Left forelimb (tissue), 1 donor: ENCODE measurements at places on chromosomes 1 and 21.
A peak's percentile ranks its signal among the peaks of the same experiment; 100 is the strongest.

DNA sequence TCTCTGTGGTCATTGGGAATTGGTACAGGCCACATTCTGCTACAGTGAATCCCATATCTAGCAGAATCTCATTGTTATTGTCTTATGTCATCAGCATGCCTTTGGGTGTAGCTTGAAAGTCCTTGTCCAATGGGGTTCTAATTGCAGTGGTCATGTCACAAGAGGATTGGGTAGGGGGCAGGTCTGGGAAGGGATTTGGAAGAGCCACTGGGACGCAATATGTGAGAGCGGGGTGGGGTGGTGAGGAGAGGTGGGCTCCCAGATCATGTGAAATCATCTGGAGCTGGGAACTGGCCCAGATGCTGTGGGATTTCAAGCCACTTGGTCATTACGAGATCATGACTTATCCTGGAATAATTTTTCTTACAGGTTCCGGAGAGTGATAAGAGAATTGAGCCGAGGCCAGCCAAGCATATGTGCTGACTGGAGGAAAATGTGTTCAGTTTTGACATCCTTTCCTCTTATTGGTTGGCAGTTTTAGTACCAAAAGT lies 16.3 kb downstream of the CNIH3 start:
- DNase-seq = no peak

DNA sequence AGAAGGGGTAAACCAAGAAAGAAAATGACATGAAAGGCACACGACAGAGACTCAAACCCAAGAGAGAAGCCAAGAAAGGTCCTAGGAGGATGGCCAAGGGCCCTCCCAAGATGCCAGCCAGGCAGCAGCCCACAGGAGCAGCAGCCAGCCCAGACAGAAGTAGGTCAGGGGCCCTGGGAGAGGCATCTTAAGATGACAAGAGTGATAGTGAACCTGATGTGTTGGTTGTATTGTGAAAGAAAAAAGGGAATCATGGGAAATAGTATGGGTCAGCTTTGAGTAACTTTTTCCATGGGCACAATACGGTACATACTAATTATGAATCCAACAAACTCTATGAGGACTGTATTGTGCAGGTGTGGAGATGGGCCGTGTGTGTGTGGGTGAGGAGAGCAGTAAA lies 3.3 kb downstream of the CCSAP start:
- DNase-seq = no peak

DNA sequence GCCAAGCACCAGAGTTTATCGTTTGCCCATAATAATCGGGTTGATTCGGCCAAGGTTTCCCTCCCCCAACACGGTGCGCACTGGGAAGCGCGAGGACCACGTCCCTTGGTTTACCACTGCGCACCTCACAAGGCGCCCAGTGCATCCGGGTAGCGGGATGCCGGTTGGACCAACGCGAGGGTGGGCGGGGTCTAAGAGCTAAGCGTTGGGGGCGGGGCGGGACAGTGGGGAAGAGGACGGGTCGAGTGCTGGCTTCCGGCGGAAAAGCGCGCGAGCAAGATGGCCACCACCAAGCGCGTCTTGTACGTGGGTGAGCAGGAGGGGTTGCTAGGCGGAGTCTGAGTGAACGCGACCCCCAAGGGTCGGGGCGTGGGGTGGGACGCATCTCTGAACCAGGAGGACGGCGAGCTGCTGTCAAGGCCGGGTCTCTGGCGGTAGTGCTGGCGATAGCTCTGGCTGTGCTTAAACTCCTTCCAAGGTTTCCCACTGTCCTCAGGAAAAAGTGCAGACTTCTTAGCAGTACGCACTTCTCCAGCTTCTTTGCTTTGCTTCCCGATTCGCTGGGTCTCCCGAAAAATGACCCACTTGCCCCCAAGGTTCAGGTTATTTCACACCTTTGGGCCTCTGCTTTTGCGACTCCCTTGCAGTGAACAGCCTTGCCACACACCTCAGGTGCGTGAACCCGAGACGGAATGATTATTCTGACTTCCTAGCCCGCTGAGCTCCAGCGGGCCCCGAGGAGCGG lies at the start of gene PPIE:
PPIE (plus strand) TSS at position 261 of the 745 bp plus-strand sequence; CDS start at position 280, 19 bp downstream.
- peak; percentile 93 for DNase-seq

DNA sequence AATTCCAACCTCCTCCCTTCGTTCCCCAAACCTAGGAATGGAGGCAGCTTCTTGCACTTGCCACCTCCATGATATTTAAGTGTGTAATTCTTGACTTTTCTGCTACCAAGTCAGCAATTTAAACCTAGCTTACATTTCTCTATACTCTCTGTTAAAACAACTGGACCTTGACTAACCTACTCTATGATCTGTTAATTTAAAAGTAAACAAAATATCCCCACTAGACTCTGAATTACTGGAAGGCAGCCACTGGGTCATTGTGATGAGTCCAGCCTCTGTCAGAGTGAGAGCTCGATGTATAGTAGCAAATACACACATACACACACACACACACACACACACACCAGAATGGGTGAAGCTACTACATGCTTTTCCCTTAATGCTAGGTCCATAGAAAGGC lies 40.0 kb upstream of the DHCR24 start:
- DNase-seq = no peak

DNA sequence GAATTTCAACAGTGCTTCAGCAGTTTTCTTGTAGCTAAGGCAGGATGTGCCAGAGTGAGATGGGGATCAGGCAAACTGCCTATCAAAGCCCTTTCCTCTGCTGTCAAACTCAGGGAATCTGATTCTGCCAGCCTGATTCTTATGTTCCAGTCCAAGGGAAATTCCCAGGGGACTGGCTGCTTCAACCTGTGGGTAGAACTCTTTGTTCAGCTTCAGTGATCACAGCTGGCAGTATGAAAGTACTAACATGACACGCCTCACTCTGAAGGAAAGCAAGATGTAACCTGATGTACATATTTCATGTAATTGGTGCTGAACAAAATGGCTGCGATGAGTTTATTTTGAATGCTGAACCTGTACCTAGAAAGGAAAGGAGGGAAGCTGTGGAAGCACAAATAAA lies 40.1 kb upstream of the SLC5A9 start:
- DNase-seq = no peak

- DNase-seq = no peak
Measured at GRCh38 chr1:101588677-101589076, 351.9 kb downstream of the S1PR1 start.

DNA sequence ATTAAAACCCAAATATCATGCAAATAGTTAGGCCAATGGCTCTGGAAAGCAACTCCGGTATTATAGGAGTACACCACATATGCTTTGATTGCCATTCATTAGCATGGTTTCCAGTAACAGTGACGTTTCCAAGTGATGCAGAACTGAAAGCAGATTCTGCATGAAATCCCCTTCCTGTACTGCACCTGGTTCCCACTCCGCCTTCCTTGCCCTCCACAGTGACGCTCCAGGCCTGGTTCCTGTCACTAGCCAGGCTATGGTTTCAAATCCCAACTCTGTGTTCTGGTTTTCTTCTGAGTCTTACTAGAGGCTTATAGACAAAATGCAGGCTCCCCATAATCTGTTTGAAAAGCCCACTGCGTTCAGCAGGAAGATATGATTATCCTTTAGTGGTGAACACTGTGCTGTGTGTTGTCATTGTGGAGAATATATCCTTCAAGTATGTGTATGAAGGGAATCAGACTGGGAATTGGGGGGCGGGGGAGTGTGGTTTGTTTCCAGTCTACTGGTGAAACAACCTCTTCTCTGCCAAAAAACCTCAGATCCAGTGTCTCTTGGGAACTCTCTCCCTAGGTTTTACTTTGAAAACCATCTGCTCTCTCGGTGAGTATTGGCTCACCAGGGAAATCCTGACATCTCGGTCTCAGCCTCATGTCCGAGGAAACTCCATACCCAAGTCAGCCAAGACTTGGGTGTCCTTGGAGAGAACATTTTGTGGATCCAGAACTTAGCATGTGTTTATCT lies 78.7 kb downstream of the TYW3 start:
- no peak for DNase-seq

DNA sequence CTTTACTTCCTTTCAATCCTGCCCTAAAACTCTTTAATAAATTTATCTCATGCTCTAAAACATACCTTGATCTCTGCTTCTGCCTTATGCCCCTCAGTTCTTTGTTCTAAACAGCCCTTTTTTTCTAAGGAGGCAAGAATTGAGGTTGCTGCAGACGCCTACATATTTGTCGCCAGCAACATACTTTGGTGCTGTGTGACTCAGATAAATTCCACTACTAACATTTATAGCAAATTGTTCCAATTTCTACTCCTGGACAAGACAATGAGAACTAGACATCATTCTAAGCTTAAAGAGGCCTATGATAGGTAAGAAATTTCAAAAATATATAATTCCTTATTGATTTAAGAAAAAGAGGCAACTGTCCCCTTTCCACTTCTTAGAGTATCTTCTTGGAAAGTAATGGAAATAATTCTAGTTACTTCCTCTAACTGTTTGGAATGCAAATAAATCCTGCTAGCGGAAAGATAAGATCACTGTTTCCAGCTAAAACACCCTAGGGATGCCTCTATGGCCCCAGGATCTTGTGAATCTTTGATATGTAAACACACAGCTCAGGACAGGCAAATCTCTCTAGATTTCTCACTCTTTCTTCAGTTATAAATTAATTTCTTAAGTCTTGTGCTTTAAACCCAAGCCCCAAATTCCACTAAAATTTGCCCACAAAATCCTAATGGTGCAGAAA lies 869.1 kb downstream of the KCNT2 start:
- DNase-seq = no peak

DNA sequence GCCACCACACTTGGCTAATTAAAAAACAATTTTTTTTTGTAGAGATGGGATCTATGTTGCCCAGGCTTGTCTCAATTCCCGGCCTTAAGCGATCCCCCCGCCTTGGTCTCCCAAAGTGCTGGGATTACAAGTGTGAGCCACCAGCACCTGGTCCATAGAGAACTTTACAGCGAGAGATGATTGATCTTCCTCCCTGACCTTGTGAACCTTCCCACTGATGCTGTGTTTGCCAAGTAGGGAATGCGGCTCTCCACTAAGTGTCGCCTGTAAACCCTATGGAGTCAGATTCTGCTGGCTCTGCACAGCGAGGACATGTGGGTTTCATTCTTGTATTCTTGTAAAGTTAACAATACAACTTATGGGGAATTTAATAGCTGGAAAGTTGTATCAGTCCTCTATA lies 81.3 kb upstream of the LYST start:
- no peak for DNase-seq

- DNase-seq = no peak
Measured at GRCh38 chr1:87123610-87124009, 205.1 kb upstream of the LMO4 start.

GRCh38 chr1:16915627-16915973 lies 6.1 kb upstream of the CROCC start:
- DNase-seq = no peak

- no peak for DNase-seq
Measured at GRCh38 chr1:89070509-89070908, 5.5 kb upstream of the GBP1 start.

DNA sequence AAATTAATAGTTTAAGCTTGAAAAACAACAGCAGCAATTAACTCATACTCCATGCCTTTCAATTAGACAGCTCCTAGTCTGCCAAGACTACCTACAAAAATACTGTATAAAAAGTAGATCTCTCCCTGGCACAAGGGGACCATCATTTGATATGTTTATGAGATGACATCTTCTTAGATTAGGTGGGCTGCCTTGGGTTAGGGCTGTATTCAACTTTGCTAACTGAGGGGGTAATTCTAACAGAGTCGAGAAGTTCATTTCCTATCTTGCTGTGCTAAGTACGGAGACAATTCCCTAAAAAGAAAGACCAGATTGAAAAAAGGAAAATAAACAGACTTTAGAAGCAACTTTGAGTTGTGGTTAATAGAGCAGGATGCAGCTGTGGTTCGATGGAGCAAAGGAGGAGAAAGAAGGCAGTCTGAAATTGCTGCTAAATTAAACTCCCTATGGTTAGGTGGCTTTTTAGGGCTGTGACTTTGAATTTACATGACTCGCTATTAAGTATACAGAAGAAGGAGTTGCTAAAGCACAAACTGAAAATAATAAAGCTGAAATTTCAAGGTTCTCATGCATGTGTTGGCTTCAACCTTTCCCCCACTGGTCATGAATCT lies 75.4 kb downstream of the CDC7 start:
- no peak for DNase-seq

DNA sequence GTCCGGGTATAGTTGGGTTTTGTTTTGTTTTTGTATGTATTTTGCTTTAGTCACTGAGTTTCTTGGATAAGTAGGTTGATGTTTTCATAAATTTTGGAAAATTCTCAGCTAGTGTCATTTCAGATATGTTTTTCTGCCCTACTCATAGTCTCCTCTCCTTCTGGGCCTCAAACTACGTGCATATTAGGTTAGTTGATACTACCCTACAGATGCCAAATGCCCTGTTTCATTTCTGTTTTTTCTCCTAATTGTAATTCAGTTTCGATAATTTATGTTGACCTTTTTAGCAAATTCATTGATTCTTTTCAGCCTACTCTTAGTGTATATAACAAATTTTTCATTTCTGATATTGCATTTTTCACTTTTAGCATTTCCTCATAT lies 268.6 kb upstream of the RGS18 start:
- no peak for DNase-seq

GRCh38 chr1:47592296-47593012 lies 154.6 kb downstream of the FOXD2 start:
- peak; percentile 48 for DNase-seq

GRCh38 chr1:9471679-9472078 lies 67.6 kb upstream of the SLC25A33 start:
- DNase-seq = no peak

DNA sequence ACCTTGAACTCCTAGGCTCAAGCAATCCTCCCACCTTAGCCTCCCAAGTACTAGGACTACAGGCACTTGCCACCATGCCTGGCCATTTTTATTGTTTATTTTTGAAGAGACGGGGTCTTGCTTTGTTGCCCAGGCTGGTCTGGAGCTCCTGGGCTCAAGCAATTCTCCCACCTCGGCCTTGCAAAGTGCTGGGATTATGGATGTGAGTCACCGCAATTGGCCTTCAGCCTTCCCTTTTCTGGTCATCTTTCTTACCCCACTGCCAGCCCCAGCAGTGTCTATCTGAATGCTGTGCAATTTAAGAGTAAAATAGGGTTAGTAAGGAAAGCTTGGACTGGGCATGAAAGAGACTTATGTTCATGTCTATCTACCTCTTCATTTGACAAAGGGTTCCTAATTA lies 6.1 kb upstream of the KLF17 start:
- DNase-seq = no peak

DNA sequence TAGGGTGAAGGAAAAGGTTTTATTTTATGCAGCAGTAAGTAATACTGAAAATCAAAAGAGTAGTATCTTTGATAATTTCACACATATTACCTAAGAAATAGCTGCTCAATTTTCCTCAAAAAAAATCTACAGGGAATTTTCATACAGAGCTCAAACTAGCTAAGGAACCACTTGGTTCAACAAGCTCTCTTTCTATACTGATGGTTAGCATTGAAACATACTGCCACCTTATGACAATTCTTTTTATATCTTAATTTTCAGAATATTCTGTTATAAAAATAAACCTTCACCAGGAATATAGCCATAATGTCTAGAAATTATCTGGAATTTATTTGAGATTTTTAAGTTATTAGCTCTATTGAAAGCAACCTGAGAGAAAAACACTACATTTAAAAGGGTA lies 142.1 kb downstream of the DPYD start:
- no peak for DNase-seq

DNA sequence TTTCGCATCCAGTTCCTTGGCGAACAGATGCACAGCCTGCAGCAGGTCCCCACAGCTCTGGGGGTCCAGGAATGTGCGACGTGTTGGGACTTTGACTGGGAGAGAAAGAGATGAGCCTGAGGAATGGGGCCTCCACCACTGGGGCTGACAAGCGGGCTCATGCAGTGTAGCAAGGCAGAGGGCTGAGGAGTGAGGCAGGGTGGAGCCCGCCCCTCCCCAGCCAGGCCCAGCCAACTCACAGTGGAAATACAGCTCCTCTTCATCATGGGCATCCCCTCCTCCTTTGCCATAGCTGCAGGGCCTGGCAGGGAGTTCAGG lies 30.7 kb downstream of the CDCA8 start:
- DNase-seq = peak; percentile 30
